Right cardiac atrium (tissue), 5 donors: ENCODE measurements at places on chromosomes 5 and 9. TPM values are rescaled to one million over a fixed set of nuclear protein-coding genes. Genes with fewer than 3 reads are reported as not detected.

The ADRA1B gene
- 1.3 TPM for polyA plus RNA-seq

The RANBP17 gene
- 0.72 TPM for polyA plus RNA-seq

The C6 gene
- 71.2 TPM for polyA plus RNA-seq

The HACD4 gene
- polyA plus RNA-seq = 0.34 TPM

The SPATA31C1 gene
- not detected for polyA plus RNA-seq

The PTPN3 gene
- polyA plus RNA-seq = 2.8 TPM

The KLF9 gene
- polyA plus RNA-seq = 39.5 TPM

The DDX4 gene
- not detected for polyA plus RNA-seq

The TMEM232 gene
- polyA plus RNA-seq = 0.63 TPM
